ENCODE measurements at places on chromosomes 2 and 18. TPM values are rescaled to one million over a fixed set of nuclear protein-coding genes. Genes with fewer than 3 reads are reported as not detected.

DNA sequence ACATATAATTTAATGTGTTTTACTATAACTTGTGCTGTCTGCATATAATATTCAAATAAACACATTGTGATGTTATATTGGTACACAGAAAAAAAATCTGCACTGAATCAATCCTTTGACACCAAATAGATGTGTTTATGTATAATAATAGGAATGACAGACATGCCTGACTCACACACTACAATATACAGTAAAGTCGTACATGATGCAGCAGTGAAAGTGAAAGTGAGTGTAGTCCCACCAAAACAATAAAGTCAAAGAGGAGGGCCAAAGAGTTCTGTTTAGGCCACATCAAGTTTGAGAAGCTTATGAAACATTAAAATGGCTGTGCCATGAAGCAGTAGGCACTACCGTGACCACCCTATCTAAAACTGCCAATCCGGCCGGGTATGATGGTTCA, 8.2 kb upstream of the RBM44 start:
- H3K27me3 ChIP-seq = no peaks in the 10 kb centered on the region
- H3K4me1 ChIP-seq = no peaks in the 10 kb centered on the region
- no peak overlapping the region for H3K4me3 ChIP-seq

- DNase-seq = no peak
- no peak overlapping the region for H3K27ac ChIP-seq
- no peak overlapping the region for H3K4me3 ChIP-seq
- no peaks in the 10 kb centered on the region for H3K4me1 ChIP-seq
These were observed 243.2 kb upstream of the HDAC4 start for GRCh38 chr2:239644011-239644410.

GRCh38 chr2:205704127-205704741, 21.9 kb downstream of the NRP2 start:
- H3K4me3 ChIP-seq = no peak overlapping the region
- H3K4me1 ChIP-seq = peaks cover 5% of the 10 kb centered on the region
- no peaks in the 10 kb centered on the region for H3K36me3 ChIP-seq
- H3K27me3 ChIP-seq = no peaks in the 10 kb centered on the region
- H3K27ac ChIP-seq = no peak overlapping the region
- no peak for DNase-seq

DNA sequence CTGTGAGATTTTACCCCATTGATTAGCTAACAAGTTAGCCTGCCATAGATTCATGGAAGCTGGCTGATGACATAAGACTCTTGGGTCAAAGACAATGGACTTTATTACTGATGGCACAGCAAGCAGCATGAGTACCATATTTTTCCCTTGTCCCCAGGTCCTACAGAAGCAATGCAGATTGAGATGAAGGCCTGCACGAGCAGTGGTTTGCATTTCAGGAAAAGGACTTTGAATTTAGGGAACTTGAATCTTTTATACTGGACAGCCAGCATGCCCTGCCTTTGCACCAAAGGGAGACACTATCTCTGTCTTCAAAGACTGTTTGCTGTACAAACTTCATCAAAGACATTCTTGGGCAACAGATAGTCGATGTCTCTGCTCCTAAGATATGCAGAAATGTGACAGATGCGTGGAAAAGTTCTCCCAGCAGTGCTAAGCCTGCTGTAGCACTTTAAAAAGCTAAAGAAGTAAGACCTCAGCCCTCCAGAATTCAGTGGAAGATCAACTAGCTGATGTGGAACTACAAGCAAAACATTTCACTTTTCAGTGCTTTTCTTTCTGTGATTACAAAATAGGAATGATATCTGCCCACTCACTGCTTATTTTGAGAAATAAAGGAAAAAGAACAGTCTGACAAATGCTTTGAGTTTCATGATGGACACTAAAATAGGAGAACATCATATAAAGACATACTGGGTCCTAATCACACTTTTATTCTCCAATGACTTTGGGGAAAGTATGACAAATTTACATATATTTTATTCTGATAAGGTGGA, 44.4 kb upstream of the TANK start:
- H3K4me1 ChIP-seq = peaks cover 1% of the 10 kb centered on the region
- H3K27me3 ChIP-seq = no peaks in the 10 kb centered on the region
- H3K36me3 ChIP-seq = no peaks in the 10 kb centered on the region
- no peak overlapping the region for H3K27ac ChIP-seq
- no peak for DNase-seq

DNA sequence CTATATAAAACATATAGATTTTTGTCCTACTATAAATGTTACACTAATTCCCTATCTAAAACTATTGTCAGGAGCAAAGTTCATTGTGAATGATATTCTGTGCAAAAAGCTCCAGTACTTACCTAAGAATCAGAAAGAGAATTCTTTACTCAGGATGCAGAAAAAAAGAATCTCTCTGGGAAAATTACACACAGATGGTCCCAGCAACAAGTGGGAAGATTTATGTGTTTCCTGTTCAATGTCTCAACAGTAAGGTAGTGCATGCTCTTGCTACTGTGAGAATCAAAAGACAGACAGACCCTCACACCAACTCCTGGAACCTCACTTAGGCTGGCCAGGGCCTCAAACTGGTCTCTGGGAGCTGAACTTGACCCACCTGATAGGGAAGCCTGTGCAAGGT, 11.2 kb upstream of the NAPG start:
- H3K27me3 ChIP-seq = peaks cover 64% of the 10 kb centered on the region
- no peak overlapping the region for H3K27ac ChIP-seq
- no peaks in the 10 kb centered on the region for H3K4me1 ChIP-seq
- DNase-seq = no peak
- H3K4me3 ChIP-seq = no peak overlapping the region

- no peak for DNase-seq
- H3K27ac ChIP-seq = no peak overlapping the region
- no peaks in the 10 kb centered on the region for H3K27me3 ChIP-seq
- H3K36me3 ChIP-seq = no peaks in the 10 kb centered on the region
These were observed 69.6 kb upstream of the ALPP start for GRCh38 chr2:232308986-232309385.

Gene DSC3
- total RNA-seq = 7.6 TPM

Gene SULT1C2
- total RNA-seq = 3.9 TPM

GRCh38 chr2:53715568-53715967, 52.0 kb upstream of the CHAC2 start:
- H3K27ac ChIP-seq = no peak overlapping the region
- no peaks in the 10 kb centered on the region for H3K27me3 ChIP-seq
- peak; percentile 12 for DNase-seq
- no peaks in the 10 kb centered on the region for H3K4me1 ChIP-seq
- H3K36me3 ChIP-seq = no peaks in the 10 kb centered on the region

DNA sequence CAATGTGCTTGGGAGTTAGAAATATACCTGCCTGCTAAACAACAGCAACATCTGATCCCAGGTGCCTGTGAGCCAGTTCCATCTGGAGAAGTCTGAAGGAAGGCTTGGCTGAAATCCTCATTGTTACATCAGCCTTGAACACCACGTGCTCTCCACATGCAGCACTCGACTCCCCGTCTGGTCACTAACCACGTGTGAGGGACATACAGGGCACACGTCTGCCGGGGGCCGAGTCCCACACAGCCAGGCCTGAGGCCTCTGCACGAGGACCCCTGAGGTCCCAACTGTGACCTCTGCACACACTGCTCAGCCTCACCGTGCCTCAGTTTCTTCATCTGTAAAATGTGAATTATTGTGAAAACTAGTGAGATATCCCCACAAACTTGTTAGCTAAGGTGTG, 236.5 kb upstream of the SALL3 start:
- DNase-seq = no peak
- H3K27ac ChIP-seq = no peak overlapping the region
- H3K4me3 ChIP-seq = no peak overlapping the region
- no peaks in the 10 kb centered on the region for H3K4me1 ChIP-seq

Gene AMER3
- not detected for total RNA-seq

GRCh38 chr2:55948176-55948923, 24.8 kb upstream of the EFEMP1 start:
- no peak for DNase-seq
- no peak overlapping the region for H3K27ac ChIP-seq
- no peak overlapping the region for H3K4me3 ChIP-seq
- H3K27me3 ChIP-seq = no peaks in the 10 kb centered on the region
- no peaks in the 10 kb centered on the region for H3K36me3 ChIP-seq

Gene CIB4
- total RNA-seq = not detected

- no peak for DNase-seq
- no peaks in the 10 kb centered on the region for H3K36me3 ChIP-seq
- H3K4me1 ChIP-seq = peaks cover 7% of the 10 kb centered on the region
- peak overlapping the region; percentile 82 for H3K4me3 ChIP-seq
- H3K27me3 ChIP-seq = no peaks in the 10 kb centered on the region
These were observed 719 bp downstream of the SMAD2 start for GRCh38 chr18:47929681-47930198.

DNA sequence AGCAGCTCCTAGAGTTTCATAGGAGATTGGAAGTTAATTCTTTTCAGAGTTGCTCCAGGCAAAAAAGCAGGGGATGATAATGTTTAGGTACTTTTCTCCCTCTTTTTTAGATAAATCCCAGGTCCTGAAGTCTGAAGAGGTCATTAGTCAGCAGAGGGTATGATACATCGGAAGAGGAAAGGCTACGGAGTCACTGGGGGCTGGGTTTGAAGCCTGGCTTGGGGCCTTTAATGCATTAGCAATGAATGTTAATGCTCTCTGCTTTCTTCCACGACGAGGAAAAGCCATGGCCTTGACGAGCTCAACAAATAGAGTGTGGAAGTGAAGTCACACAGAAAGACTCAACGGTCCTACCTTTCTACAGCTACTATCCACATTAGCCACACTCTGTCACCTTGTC, 235.1 kb downstream of the NCKAP5 start:
- no peaks in the 10 kb centered on the region for H3K4me1 ChIP-seq
- H3K27ac ChIP-seq = no peak overlapping the region
- no peaks in the 10 kb centered on the region for H3K27me3 ChIP-seq
- no peak overlapping the region for H3K4me3 ChIP-seq

- peaks cover 30% of the 10 kb centered on the region for H3K4me1 ChIP-seq
- H3K27me3 ChIP-seq = no peaks in the 10 kb centered on the region
- no peak overlapping the region for H3K4me3 ChIP-seq
- no peak overlapping the region for H3K27ac ChIP-seq
These were observed 8.5 kb downstream of the HS6ST1 start for GRCh38 chr2:128310094-128310716.

- no peak overlapping the region for H3K4me3 ChIP-seq
- no peak for DNase-seq
- H3K36me3 ChIP-seq = no peaks in the 10 kb centered on the region
- H3K27me3 ChIP-seq = no peaks in the 10 kb centered on the region
- no peak overlapping the region for H3K27ac ChIP-seq
These were observed 329.3 kb downstream of the LRRTM4 start for GRCh38 chr2:77192811-77193289.

Gene KIF1A
- 0.27 TPM for total RNA-seq

- no peak overlapping the region for H3K4me3 ChIP-seq
- no peaks in the 10 kb centered on the region for H3K27me3 ChIP-seq
- no peak overlapping the region for H3K27ac ChIP-seq
- H3K36me3 ChIP-seq = no peaks in the 10 kb centered on the region
These were observed 168.7 kb upstream of the NDUFV2 start for GRCh38 chr18:8933714-8934284.

DNA sequence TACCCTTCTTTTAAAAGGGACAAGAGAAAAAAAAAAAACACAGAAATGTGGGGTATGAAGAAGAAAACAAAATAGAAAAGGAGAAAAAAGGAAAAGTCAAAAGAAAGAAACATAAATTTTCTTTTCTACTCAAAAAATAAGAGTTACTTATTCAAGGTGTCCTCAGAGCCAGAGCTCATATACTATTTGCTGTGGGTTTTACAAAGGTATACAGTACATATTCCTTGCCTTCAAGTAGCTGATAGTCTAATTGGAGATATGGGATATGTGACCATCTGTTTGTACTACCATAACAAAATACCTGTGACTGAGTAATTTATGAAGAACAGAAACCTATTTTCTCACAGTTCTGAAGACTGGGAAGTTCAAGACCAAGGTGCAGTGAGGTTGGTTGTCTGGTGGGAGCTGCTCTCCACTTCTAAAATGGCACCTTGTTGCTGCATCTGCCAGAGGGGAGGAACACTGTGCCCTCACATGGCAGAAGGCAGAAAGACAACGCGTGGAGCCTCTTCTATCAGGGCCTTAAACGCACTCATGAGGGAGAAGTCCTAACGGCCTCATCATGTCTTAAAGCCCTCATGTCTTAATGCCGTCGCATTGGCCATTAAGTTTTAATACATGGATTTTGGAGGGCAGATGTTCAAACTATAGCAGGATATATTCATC, 33.9 kb downstream of the NBAS start:
- no peak overlapping the region for H3K4me3 ChIP-seq
- no peak overlapping the region for H3K27ac ChIP-seq
- no peaks in the 10 kb centered on the region for H3K27me3 ChIP-seq
- no peak for DNase-seq
- H3K36me3 ChIP-seq = no peaks in the 10 kb centered on the region

DNA sequence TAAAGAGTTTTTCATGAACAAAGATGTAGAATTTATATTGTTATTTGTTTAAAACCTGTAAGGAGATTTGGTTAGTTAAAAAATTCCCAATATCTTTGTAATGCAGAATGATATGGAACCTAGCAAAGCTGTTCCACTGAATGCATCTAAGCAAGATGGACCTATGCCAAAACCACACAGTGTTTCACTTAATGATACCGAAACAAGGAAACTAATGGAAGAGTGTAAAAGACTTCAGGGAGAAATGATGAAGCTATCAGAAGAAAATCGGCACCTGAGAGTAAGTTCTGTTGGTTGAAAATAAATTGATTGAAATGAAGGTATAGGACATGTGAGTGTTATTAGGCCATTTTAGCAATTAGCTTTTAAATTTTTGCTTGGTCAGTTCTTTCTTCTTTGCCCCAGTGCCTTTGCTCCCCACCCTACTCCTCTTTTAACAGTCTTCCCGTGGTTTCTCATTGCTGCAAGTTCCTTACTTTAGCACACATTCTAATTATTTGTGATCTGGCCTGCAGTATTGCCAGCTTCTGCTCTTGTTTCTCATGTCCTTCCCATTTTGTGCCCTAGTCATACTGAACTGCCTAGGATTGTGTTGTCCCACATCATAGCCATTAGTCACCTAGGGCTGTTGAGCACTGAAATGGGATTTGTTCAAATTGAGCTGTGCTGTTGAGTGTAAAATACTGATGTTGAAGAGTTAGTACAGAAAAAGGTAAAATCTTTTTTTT, 36.6 kb downstream of the VAPA start:
- H3K4me1 ChIP-seq = no peaks in the 10 kb centered on the region
- H3K36me3 ChIP-seq = peaks cover 49% of the 10 kb centered on the region
- no peaks in the 10 kb centered on the region for H3K27me3 ChIP-seq
- no peak for DNase-seq
- peak overlapping the region; percentile 18 for H3K27ac ChIP-seq
- no peak overlapping the region for H3K4me3 ChIP-seq

Gene ESPNL
- 0.22 TPM for total RNA-seq

- no peak overlapping the region for H3K27ac ChIP-seq
- DNase-seq = no peak
- no peaks in the 10 kb centered on the region for H3K4me1 ChIP-seq
- H3K27me3 ChIP-seq = peaks cover 14% of the 10 kb centered on the region
- H3K4me3 ChIP-seq = no peak overlapping the region
- H3K36me3 ChIP-seq = no peaks in the 10 kb centered on the region
These were observed 151.3 kb upstream of the APCDD1 start for GRCh38 chr18:10303171-10303570.

GRCh38 chr2:212528106-212528856, 10.3 kb downstream of the ERBB4 start:
- DNase-seq = no peak
- H3K27me3 ChIP-seq = no peaks in the 10 kb centered on the region
- H3K36me3 ChIP-seq = no peaks in the 10 kb centered on the region

Gene MTCL1
- total RNA-seq = 22.7 TPM
